ENCODE measurements at places on chromosomes 5 and 9.
A peak's percentile ranks its signal among the peaks of the same experiment; 100 is the strongest.

DNA sequence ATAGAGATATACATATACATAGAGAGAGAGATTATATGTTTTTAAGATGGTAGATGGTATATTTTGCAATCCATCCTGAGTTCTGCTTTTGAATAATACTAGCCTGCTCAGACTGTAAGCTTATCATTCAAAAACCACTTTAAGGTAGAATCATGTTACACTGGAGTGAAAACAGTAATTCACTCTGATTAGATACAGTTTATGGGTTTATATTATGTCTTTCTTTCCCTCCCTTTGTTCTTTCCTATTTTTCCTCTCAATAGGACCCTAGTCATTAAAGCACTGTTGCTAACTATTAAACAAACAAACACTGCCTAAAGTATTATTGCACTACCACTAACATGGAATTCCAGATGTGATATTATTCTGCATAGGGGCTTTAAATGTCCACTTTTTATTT is 202.0 kb downstream of the ADAMTSL1 start:
- DNase-seq, result peak; percentile 14

DNA sequence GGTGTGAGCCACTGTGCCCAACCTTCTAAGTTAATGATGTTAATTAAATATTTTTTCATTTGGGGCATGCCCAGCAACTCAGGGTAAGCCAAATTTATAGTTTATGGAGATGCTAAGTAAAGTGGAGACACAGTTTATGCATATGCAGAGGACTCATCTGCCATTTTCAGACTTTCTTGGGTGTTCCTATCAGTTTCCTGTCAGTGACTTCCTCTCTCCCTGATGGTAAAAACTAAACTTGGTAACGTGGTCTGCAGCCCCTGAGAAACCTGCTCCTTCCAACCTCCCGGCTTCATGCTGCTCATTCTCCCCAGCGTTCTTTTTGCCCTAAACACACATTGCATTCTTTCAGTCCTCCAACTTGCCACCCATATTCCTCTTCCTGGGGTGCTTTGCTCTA is 48.4 kb upstream of the TUT7 start:
- no peak for DNase-seq

GRCh38 chr9:69428017-69428785 is 103.2 kb downstream of the ENTREP1 start:
- DNase-seq, result no peak

- DNase-seq, result peak; percentile 29
Observed at GRCh38 chr5:107670932-107671741, at the start of gene EFNA5. TSS of gene EFNA5 (minus strand) at chr5:107670937.

- DNase-seq, result no peak
Observed at GRCh38 chr5:169909945-169910344, 70.3 kb downstream of the INSYN2B start.

- no peak for DNase-seq
Observed at GRCh38 chr9:755454-756381, 85.8 kb upstream of the DMRT1 start.

GRCh38 chr5:42387563-42387962 is 35.7 kb upstream of the GHR start:
- DNase-seq, result no peak
